ENCODE measurements at places on chromosomes 6 and 20. TPM values are rescaled to one million over a fixed set of nuclear protein-coding genes. Genes with fewer than 3 reads are reported as not detected.

DNA sequence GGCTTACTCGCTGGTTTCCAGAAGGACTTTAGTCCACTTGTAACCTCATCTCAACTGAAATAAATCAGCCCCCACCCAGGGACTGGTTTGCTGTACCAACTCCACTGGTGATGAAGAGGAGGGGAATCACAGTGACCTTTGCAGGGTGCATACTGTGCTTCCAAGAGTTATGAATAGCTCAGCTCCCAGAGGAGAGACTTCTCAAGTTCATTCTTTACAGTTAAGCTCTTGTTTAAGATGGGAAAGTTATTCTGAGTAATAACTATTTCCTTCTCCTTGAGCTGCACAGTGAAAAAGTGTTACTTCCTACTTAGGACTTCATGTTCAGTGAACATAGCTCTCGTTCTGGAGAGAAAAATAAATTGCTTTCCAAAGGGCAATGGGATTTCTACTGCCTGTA is 166.5 kb upstream of the ECI2 start:
- no peaks in the 10 kb centered on the region for H3K36me3 ChIP-seq
- H3K4me1 ChIP-seq, result no peaks in the 10 kb centered on the region
- DNase-seq, result no peak
- peaks cover 16% of the 10 kb centered on the region for H3K27me3 ChIP-seq
- no peak overlapping the region for H3K4me3 ChIP-seq

- no peaks in the 10 kb centered on the region for H3K36me3 ChIP-seq
- H3K4me3 ChIP-seq, result no peak overlapping the region
- DNase-seq, result no peak
- H3K4me1 ChIP-seq, result no peaks in the 10 kb centered on the region
- no peak overlapping the region for H3K27ac ChIP-seq
Observed at GRCh38 chr20:54515793-54516628, 40.6 kb downstream of the DOK5 start.

GRCh38 chr20:50251383-50251748 is 60.7 kb downstream of the CEBPB start:
- no peak overlapping the region for H3K27ac ChIP-seq
- H3K4me1 ChIP-seq, result no peaks in the 10 kb centered on the region
- no peak overlapping the region for H3K4me3 ChIP-seq
- no peaks in the 10 kb centered on the region for H3K36me3 ChIP-seq
- peaks cover 8% of the 10 kb centered on the region for H3K27me3 ChIP-seq
- no peak for DNase-seq

The PBX2 gene
- polyA plus RNA-seq, result 0.64 TPM

The GCM1 gene
- polyA plus RNA-seq, result 0.39 TPM

- no peaks in the 10 kb centered on the region for H3K27me3 ChIP-seq
- no peak overlapping the region for H3K27ac ChIP-seq
- H3K36me3 ChIP-seq, result no peaks in the 10 kb centered on the region
- no peak for DNase-seq
- no peak overlapping the region for H3K4me3 ChIP-seq
Observed at GRCh38 chr6:102981490-102982015, 1588.0 kb downstream of the GRIK2 start.

GRCh38 chr6:73519926-73520687 is 725 bp downstream of the EEF1A1 start:
- H3K36me3 ChIP-seq, result peaks cover 24% of the 10 kb centered on the region
- no peaks in the 10 kb centered on the region for H3K27me3 ChIP-seq
- peak overlapping the region; percentile 98 for H3K4me3 ChIP-seq
- DNase-seq, result peak; percentile 69
- H3K4me1 ChIP-seq, result peaks cover 74% of the 10 kb centered on the region

DNA sequence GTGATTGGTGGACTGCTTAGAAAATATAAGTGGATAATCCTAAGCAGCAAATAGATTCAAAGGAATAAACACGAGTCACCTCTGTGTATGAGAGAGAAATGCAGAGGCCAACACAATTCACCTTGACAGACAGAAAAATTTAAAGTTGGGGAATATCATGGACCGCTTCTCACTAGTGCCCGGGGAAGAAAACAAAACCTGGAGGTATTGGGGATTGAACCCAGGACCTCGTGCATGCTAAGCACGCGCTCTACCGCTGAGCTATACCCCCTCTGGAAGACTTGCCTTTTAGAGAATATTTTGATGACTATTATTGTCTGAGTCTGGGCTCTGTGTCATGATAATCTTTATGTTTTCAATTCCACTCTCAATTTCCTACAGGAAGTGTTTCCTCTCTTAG is 111.9 kb downstream of the TRIM27 start:
- DNase-seq, result no peak
- peaks cover 98% of the 10 kb centered on the region for H3K27me3 ChIP-seq
- no peak overlapping the region for H3K27ac ChIP-seq
- no peak overlapping the region for H3K4me3 ChIP-seq
- peaks cover 5% of the 10 kb centered on the region for H3K4me1 ChIP-seq
- H3K36me3 ChIP-seq, result peaks cover 51% of the 10 kb centered on the region

GRCh38 chr6:24547243-24547642 is 52.5 kb downstream of the ALDH5A1 start:
- no peak overlapping the region for H3K27ac ChIP-seq
- peak; percentile 24 for DNase-seq
- H3K4me3 ChIP-seq, result no peak overlapping the region
- H3K27me3 ChIP-seq, result no peaks in the 10 kb centered on the region
- no peaks in the 10 kb centered on the region for H3K36me3 ChIP-seq

GRCh38 chr6:52975580-52975979 is 19.5 kb downstream of the GSTA4 start:
- DNase-seq, result no peak
- no peaks in the 10 kb centered on the region for H3K36me3 ChIP-seq
- no peak overlapping the region for H3K27ac ChIP-seq
- H3K4me3 ChIP-seq, result no peak overlapping the region
- peaks cover 11% of the 10 kb centered on the region for H3K4me1 ChIP-seq

The MYMX gene
- not detected for polyA plus RNA-seq

DNA sequence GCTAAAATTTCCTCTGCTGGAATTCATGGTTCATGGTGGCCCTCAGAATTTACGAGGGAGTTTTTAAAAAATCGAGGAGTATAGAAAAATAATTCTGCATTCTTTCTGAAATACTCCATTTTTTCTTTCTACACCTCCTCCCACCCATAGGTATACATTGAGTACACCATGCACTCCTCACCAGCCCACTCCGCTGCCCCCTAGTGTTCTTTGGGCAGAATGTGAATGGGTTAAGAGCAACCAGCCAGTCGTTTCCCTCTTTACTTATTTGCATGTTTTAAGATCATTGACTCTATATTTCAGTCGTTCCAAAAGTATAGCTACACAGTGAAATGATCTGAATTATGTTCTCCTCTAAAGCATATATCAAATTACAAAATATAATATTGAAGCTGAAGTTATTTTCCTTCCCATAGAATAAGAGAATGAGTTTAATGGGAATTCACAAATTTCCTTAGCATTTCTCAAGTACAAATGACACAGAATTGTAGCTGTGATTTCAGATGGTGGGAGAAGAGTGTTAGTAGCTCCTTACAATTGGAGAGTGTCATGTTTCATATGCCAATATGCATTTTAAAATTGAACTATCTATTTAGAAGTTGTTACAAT is 977.7 kb upstream of the SLC35B3 start:
- H3K4me3 ChIP-seq, result no peak overlapping the region
- DNase-seq, result no peak
- no peak overlapping the region for H3K27ac ChIP-seq
- no peaks in the 10 kb centered on the region for H3K27me3 ChIP-seq
- no peaks in the 10 kb centered on the region for H3K36me3 ChIP-seq

The PPARD gene
- polyA plus RNA-seq, result 13.9 TPM

GRCh38 chr6:33128318-33128717 is 52.5 kb downstream of the HLA-DPB1 start:
- H3K27ac ChIP-seq, result no peak overlapping the region
- peaks cover 6% of the 10 kb centered on the region for H3K36me3 ChIP-seq
- no peak overlapping the region for H3K4me3 ChIP-seq
- DNase-seq, result no peak
- peaks cover 5% of the 10 kb centered on the region for H3K4me1 ChIP-seq

The MTFR2 gene
- polyA plus RNA-seq, result 0.52 TPM

DNA sequence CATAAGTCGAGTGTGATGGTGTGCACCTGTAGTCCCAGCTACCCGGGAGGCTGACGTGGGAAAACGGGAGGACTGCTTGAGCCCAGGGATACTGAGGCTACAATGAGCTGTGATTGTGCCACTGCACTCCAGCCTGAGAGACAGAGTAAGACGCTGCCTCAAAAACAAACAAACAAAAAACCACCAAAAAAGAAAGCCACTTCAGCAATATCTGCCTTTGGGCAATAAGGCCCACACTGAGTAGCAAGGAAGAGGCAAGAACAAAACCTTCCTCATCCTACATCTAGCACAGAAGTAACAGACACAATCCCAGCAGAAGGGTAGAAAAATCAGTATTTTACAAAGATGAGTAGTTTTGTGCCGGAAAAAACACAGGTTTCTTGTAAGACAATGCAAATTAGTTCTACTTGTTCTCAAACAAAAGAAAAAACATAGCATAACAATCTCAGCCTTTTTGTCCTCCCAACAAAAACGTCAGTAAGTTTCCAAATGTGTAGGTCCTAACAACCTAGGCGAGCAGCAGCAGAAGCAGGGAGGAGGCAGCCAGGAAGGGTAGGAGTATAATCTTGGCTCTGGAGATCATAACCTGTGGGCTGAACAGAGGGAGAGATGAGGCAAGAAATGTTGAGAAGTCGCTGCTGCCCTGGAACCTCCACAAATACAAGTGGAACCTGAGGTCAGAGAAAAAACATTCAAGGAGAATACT is 5.7 kb downstream of the PPP1R10 start:
- peaks cover 28% of the 10 kb centered on the region for H3K36me3 ChIP-seq
- no peak for DNase-seq
- no peak overlapping the region for H3K4me3 ChIP-seq
- no peaks in the 10 kb centered on the region for H3K27me3 ChIP-seq
